ENCODE measurements at places on chromosomes 2 and 18. TPM values are rescaled to one million over a fixed set of nuclear protein-coding genes. Genes with fewer than 3 reads are reported as not detected.
A peak's percentile ranks its signal among the peaks of the same experiment; 100 is the strongest.

GRCh38 chr18:13435586-13436333 is 217.2 kb downstream of the LDLRAD4 start:
- peak; percentile 87 for DNase-seq

- no peak for DNase-seq
These were observed 39.5 kb downstream of the CYTIP start for GRCh38 chr2:157404363-157404762.

DNA sequence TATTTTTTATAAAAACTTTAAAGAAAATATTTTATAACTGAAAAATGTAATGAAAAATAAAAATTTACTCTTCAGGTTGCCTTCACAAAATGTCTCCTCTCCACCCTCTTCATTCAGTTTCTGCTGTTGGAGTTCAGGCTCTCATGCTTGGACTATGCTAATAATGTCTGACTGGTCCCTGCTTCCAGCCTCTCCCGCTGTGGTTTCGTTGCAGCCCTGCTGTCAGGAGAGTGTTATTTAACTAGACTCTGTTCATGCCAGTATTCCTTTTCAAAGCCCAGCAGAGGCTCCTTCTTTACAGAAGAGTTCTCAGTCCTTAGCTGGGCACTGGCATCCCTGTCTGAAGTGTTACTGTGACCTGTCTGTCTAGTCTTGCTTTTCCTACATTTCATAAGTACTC is 40.4 kb downstream of the CLIP4 start:
- DNase-seq = no peak

ESCO1 gene
- total RNA-seq = 15.8 TPM

HOXD10 gene
- total RNA-seq = 15.2 TPM

DNA sequence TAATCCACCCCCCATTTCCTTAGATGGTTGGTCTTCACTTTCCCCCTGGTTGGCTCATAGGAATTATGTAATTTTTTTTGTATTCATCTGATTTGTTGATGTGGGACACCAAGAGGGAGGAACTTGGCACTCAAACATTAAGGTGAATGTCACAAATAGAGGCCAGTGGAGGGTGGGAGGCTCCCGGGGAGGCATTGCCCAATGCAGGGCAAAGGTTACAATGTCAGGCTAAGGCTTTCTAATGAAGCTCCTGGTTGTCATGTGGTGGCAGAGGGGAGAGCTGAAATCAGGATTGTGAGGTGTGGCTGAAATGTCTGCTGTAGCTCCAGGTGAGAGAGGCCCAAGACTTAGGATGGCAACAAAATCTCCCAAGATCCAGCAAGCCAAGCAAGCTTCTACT is 42.7 kb downstream of the MPHOSPH10 start:
- DNase-seq = no peak

All from dermis blood vessel endothelial cell (primary cell).